CD4-positive, alpha-beta T cell treated with Interleukin-1 beta for 1 hour (primary cell): ENCODE measurements at places on chromosomes 13 and 19.

DNA sequence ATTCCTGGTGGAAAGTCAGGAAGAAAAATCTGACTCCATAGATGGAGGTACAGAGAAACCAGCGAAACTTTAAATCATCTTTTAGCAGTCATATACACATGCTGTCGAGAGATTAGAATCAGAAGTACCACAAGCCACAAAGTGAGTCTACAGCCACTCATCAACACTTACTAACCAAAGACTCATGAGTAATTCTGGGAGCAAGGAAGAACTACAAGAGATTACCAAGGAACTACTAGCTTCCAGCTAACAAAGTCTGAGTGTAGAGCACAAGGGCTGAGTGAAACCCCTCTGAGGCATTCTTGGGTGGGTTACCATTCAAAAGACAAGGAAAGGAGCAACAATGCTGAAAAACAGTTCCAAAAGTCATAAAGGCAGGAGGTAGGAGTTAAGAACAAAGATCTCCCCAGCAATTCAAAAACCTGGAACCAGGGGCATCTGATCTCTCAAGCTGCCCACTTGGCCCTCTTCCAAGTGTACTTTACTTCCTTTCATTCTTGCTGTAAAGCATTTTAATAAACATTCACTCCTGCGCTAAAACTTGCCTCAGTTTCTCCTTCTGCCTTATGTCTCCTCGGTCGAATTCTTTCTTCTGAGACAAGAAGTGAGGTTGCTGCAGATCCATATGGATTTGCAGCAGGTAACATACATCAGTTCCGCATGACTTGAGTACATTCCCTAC lies 13.0 kb downstream of the RBM26 start:
- DNase-seq: no peak

DNA sequence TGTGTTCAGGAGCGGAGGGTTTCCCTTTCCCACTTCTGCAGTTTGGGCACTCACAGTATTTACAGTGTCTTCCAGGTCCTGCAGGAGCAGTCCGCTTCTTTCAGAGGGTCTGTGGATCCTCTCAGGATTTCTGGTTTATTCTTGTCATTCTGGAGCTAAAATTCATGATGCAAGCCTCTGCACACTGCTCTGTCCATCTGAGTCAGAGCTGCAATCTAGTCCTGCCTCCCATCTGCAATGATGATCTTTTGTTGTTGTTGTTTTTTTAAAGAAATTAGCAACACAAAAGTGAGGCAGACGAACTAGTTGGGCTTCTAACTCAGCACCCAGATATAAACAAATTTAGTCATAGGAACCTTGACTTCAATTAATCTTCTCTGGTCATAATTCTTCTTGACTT lies 86.5 kb downstream of the DLEU7 start:
- DNase-seq: no peak

GRCh38 chr13:103007427-103007762 lies 58.8 kb downstream of the SLC10A2 start:
- DNase-seq: no peak

- DNase-seq: no peak
Measured at GRCh38 chr19:15453906-15454860, 4.4 kb upstream of the WIZ start.

- no peak for DNase-seq
Measured at GRCh38 chr13:70534466-70534865, 426.2 kb upstream of the KLHL1 start.

DNA sequence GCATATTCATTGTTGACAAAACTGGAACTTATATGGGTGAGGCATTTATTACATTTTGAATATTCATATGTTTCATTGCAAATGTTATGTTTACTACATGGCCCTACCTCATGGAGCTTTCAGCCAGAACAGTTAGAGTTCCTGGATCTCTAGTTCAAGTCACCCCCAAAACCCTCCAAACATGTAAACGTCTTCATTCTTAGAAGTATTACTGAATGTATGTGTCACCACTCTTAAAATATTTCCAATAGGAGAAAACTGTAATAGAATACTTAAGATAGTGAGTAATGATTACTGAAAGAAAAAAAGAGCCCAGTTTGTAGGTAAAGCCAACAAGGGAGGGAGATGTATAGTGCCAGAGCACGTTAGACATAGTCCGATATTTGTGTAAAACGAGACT lies 23.5 kb downstream of the URI1 start:
- no peak for DNase-seq
